ENCODE measurements at places on chromosomes 6 and 20.

DNA sequence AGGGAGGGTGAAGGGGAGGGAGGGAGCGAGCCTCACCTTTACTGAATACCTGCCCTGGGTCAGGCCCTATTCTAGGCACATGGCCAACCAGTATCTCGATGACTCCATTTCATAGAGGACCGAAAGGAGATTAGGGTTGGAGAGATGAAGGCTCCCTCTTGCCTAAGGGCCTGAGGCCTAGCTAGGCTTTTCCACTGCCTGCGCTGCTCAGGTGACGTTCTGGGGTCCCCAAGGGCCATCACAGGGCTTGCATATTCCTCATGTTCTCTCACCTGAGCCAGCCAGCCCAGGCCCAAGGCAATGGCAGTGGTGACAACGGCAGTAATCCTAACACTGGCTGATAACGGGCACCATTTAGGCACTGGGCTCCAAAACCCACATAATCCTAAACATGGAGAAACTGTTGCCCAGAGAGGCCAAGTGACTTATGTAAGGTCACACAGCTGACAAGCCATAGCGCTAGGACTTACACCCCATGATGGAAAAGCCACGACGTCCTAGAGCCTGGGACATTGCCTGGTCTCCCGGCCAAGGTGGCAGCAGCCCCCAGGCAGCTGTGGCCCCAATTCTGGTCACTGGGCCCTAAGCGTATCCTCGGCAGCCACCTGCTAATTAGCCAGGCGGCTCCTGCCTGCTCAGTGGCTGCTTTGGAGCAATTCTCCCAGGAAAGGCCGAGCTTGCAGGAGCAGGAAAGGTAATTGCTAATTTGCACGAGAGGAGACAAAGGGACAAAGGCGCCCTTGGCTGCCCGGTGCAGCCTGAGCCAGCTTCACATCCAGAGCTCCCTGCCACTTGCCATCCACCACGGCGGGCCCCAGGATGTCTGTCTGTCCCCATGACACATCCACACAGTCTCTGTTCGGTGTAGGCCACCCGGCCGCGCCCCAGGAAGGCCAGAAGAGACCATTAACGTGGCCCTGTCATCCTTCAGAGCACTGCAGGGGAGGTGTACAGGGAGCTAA lies 21.5 kb downstream of the NOL4L start:
- no peak for DNase-seq

- peak; percentile 90 for DNase-seq
Measured at GRCh38 chr6:30955367-30956042, 14.7 kb downstream of the MUCL3 start.

- no peak for DNase-seq
Measured at GRCh38 chr20:61278296-61278695, 26.2 kb downstream of the CDH4 start.

- no peak for DNase-seq
Measured at GRCh38 chr6:167091026-167091804, 31.7 kb upstream of the CCR6 start.

DNA sequence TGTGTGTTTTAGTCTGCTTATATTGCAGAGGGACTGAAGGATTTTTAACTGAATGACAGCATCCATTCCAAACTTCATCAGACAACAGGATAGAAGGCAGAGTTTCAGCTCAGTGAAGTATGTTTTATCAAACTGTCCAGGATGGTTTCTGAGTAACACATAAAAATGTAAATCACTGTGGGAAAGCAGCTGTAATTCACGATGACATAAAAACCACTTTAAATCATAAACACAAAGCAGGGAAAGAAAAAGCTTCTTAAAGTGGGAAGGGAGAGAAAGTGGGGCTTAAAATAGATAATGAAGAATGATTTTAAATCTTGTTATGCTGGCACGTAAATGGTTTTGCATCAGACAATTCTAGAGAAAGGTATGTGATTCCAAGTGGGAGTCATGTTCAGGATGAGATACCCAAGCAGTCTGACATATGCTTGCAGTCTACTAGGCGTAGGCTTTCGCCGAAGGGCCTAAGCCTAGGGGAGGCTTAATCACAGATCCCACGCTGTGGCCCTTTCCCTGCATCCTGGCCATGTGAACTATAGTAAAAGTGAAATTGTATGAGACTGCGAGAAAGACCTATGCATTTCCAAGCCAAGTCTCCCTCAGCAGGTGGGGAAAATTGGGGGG lies 610.6 kb downstream of the PRKN start:
- no peak for DNase-seq
